ENCODE measurements at places on chromosomes 6 and 20. TPM values are rescaled to one million over a fixed set of nuclear protein-coding genes. Genes with fewer than 3 reads are reported as not detected.

DNA sequence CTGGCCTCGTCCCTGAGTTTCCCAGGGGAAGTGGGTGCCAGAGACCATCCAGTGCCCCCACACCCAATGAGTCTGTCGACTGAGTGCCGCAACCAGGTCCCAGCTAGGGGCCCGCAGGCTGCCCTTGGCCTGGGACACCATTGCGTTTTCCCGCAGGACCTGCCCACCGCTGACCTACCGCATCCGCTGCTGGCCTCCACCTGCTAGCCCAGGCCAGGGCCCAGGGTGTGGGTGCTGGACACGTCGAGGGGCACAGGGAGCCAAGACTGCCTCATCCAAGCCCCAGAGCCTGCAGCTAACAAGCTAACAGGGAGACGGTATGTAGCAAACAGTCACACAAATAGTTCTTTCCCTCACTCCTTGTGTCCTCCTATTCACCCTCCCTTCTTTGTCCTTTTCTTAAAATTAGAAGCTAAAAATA lies 97.7 kb downstream of the TMEM242 start:
- no peak for DNase-seq

DNA sequence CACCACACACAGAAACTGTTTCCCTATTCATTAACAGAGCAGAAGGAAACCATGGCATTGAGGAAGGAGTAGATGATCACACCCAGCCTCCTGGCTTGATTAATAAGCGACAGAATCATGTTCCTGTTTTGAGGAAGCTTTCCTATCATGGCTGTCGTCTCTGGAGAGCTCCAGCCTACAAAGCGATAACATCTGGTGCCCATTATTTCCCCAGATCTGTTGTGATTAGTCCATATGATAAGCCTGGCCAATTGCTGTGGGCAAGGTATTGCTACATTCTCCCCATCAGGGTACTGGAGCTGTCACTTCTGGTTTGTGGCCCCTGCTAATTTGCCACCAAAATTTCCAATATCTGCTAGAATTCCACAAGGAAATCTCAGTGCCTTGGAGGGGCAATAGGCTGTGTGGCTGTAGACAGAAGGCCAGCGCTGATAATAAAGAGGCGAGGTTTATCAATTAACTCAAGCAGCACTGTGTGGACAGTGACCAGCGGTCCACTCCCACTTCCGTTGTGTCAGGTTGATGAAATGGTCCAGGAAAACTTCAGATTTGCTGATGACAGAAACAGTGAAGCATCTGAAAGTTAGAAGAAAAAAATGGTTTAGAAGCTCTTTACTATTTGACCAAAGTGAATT lies 66.4 kb downstream of the OLIG3 start:
- DNase-seq = no peak

GRCh38 chr6:41586252-41587007 lies 40.2 kb downstream of the FOXP4 start:
- DNase-seq = no peak

- DNase-seq = peak; percentile 98
These were observed 117.4 kb downstream of the TTLL2 start for GRCh38 chr6:167442245-167442644.

GRCh38 chr20:39851459-39851858 lies 837.6 kb downstream of the MAFB start:
- DNase-seq = no peak

DNA sequence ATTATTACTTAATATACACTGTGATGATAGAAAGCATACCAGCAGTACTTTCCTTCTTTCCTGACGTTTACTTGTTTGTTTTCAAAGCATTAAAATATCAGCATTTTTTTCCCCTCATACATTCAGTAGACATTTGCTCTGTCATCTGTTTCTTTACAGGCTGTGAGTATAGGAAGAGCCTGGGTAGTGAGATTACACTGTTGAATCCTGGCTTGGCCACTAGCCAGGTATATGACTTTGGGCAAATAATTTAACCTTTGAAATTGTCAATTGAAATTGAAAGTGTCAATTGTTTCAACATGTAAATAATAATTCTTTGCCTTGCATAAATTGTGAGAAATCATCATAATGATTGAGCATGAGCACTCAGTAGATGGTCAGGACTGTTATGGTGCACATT lies 336.2 kb downstream of the CDKAL1 start:
- DNase-seq = no peak

DNA sequence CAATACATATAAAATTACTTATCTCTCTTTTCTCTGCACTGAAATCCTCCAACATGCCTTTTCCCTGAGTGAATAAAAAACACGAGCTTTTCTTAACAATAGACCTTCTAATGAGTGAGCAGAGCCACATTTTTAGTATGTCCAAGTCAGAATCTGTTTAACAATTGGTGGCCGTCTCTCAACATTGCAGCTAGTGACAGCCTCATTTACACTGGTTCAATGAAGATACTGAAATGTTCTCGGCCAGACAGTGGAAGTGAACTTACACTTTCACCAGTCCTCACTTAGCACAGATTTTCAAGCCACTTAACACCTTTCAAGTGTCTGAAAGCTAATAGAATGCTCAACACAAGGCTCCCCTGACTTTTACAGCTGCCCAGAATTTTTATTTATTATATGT lies 767.1 kb downstream of the KIF16B start:
- DNase-seq = no peak

DNA sequence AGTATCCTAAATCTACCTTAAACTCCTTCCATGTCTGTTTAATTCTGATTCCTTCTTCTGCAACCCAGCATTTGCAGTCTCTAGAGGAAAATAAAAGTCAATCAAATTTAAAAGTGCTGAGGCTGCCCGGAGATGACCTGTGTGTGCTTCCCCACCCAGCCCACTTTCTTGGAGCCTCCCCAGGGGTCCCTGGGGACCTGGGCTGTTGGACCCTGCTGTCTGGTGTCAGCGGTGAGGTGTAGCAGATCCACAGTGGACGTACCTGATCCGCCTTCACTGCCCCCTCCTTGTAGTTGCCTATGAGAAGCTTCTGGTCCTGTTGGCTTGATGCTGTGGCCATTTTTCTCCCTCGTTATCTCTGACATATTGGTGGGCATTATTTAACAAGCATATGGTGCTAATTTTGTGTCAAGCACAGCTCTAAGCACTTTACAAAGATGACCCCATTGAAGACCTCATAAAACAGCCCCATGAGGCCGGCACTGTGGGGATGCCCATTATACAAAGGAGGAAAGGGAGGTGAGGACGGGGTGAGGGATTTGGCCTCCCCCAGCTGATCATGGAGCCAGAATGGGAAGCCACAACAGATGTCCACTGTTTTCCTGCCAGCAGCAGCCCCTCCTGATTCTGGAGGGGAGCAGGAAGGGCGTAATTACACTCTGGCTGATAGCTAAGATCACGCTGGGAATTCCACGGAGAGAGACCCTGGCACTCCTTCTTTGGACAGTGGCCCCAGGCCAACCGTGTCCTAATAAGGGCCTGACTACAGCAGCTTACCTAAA lies 628.2 kb downstream of the CDH26 start:
- no peak for DNase-seq

DNA sequence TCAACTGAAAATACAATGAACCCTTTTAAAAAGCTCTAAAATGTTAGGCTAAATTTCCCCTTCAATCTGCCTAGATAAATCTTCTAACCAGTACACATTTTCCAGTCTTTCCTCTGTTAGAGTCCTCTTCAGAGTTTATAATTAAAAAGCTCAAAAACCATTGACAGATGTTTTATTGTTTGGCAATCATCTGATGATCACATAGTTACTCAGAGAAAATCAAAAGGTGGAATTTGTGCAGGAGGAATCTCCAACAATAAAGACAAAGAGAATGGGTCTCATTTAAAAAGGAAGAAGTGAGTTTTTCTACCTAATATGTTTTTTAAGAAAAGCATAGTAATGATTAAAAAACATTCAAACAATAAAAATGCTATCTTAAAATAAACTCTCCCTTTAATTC lies 3.1 kb downstream of the TRAPPC3L start:
- DNase-seq = no peak

DNA sequence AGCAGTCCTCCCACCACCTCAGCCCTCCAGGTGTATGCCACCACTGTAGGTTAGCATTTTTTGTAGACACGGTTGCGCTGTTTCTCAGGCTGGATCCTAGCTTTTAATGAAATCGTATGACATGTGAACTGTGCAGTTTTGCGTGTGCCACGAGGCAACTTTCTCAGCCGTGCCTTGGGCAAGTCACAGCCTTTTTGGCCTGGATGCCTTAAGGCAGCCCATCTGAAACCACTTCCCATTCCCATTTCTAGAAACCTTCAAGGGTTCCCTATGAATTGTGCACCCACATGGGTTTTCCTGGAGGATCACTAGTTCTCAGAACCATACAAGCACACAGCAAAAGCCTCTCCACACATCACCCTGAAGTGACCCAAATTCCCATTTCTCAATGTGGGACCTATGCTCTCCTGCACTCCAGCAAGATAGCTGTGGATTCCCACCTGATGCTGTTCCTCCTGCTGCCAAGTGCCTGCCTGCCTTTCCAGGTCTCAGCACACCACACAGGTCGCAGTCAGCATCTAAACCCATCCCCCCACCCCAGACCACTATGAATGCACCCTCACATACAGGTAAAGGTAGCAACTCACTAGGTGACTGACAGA lies 28.9 kb downstream of the SNX5 start:
- peak; percentile 52 for DNase-seq

The GHRH gene
- not detected for total RNA-seq

The PRR18 gene
- total RNA-seq = 0.08 TPM

The CYP39A1 gene
- 1.8 TPM for total RNA-seq
